ENCODE measurements at places on chromosomes 5 and 9.

- no peak for DNase-seq
These were observed 7.0 kb upstream of the SYNPO start for GRCh38 chr5:150633429-150633828.

- no peak for DNase-seq
These were observed 814.2 kb downstream of the BRINP1 start for GRCh38 chr9:118554987-118555386.

- DNase-seq, result no peak
These were observed 25.1 kb downstream of the CDHR2 start for GRCh38 chr5:176574297-176574591.

DNA sequence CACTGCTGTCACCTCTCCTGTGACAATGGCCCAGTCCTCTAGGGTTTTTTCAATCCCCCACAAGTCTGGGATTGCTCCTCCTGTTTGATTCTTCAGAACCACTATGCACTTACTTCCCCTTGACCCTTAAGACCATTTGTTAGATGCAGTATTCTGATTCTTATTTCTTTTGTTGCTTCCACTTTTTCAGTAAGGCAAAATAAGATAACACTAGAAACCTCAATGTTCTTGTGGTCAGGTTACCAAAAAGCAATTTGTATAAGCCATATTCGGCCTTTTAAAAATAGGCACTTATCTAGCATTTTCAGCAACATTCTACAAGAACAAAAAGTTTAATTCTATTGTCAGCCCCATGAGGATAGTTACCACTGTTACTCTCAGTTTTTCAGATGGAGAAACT, 220.0 kb downstream of the KDM4C start:
- DNase-seq, result no peak

DNA sequence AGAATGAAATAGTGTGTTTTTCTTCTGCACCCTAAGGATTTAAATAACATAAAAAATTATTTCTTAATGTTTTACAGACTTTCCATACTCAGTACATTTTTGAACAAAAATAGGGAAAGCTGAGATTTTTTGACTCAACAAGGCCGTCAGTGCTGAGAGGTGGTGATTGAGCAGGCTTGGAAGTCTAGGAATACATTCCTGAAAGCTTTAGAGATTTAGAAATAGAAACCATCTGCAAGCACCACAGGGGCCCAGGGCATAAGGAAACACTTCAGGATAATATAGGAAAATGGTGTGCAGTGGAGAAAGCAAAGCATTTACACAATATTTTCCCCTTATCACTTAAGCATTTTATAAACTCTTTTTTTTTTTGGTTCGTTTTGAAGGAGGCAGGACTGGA, 5.2 kb downstream of the BASP1 start:
- DNase-seq, result no peak

DNA sequence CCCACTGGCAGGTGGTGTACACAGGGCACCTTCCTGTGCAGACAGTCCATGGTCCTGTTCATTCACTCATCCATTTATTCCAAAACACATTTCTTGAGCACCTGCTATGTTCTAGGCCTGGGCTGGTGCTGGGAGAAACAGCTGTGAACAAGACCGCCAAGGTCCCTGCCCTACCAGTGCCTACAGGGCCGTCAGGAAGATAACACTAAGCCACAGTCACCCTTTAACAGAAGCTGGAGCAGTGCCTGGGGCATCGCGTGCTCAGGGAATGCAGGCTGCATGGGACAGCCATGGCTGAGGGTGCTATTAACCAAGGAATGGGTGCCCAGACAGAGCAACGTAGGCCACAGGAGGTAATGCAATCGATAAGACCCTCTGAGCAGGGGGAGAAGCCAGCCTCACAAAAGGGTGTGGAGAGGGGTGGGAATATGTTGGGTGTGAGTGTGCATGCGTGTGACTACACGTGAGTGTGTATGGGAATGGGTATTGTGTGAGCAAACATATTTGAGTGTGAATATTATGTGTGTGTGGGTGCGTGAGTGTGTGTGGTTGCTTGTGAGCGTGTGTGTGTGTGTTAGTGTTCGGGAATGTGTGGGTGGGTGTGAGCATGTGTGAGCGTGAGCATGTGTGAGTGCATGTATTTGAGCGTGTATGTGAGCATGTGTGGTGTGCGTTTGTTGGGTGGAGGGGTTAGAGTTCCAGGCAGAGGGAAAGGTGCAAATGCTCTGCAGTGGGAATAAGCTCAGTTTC, 19.1 kb downstream of the DUSP1 start:
- no peak for DNase-seq
